ENCODE measurements at places on chromosomes 2 and 18.
A peak's percentile ranks its signal among the peaks of the same experiment; 100 is the strongest.

DNA sequence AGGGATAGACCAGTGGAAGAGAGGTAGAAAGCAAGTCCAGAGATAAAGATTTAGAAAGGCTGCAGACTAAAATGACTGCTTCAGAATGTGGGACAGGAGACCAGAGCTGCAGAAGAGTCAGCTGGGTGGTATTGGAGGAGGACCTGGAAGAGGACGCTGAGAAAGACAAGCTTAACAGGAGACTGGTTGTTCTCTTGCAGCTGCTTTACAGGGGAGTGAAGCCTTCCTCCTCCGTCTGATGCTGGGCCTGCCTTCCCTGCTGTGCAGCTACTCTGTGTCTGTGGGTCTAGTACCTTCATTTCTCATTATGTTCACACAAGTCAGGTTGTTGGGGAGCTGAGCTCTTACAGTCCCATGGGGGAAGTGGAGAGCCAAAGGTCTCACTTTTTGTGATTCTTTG is 35.7 kb downstream of the SPATS2L start:
- no peak for DNase-seq

GRCh38 chr2:109187711-109188495 is 58.9 kb downstream of the SH3RF3 start:
- no peak for DNase-seq

- no peak for DNase-seq
Measured at GRCh38 chr2:207848545-207848928, 78.8 kb upstream of the FZD5 start.

DNA sequence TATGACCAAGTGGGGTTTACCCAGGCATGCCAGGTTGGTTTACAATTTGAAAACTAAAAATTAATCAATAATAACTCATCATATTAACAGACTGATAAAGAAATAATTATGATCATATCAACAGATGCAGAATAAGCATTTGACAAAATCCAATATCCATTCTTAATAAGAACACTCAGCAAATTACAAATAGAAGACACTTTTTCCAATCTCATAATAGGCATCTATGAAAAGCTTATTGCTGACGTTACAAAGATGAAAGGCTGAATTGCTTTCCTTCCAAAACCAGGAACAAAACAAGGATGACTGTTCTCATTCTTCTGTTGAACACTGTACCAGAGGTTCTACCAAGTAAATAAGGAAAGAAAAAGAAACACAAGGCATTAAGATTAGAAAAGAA is 55.1 kb upstream of the C2orf15 start:
- DNase-seq: no peak

- no peak for DNase-seq
Measured at GRCh38 chr2:70987386-70987785, 7.3 kb downstream of the TEX261 start.

DNA sequence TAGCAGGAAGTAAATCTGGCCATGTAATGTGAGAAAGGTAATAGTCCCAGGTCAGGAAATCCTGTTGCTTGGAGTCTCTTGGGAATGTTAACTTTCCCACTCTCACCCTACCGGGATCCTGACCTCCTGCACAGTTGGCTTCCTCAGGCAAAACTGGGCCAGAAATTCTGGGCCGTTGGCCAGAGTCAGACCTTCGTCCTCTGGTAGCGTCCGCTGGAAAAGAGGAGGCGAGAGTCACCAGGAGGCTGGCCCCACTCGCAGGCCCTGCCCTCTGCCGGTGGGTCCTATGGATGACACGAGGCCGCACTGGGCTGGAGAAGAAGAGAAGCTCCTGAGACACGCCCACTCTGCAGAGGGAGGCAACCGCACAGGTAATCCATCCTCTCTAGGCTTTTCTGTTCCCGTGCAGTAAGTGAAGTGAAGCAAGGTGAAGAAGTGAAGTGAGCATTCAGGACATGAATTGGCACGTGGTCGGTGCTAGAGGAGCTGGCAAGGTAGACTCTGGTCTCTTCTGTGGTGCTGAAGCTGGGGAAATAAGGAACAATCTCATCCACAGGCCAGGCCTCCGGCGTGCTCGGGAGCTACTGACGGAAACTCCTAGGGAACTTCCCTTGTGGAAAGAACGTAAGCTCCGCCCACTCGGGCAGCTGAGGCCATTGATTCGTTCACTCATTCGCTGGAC is 182.7 kb upstream of the GLI2 start:
- peak; percentile 79 for DNase-seq

DNA sequence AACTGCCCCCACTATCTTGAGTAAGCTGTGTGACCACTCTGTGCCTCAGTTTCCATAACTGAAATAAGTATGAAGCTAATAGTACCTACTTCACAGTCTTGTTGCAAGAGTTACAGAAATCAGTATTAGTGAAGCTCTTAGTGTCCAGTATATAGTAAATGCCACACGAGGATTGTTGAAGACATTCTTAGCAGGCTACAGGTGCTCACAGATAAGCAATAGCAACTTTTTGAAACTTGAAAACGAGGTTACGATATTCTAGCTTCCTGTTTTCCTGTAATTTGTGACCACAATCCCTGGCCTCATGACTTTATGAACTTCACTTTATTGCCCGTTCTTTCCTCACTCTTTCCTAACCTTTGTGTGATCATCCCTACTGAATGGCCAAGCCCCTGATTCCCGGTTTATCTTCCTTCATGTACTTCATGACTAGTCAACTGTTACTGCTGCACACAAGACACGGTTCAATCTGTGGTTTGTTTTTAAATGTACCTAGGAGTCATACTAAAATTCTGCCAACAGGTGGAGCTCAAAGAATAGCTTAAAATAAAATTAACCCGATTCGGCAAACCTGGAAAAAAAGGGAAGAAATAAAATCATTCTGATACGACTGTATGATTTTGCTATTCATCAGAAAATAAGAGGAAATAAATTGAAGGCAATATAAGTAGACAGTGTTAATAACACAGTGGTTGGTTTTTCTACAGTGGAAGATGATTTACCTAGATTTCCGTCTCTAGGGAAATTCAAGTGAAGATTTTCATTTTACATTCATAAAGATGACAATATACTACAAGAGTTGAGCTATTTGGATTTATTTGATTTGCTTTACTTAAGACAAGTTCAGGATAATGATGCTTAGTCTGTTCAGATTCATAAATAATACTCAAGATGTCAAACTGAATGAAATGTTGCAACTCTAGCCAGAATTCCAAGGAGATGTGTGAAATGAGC is 38.1 kb upstream of the STAT1 start:
- peak; percentile 77 for DNase-seq

DNA sequence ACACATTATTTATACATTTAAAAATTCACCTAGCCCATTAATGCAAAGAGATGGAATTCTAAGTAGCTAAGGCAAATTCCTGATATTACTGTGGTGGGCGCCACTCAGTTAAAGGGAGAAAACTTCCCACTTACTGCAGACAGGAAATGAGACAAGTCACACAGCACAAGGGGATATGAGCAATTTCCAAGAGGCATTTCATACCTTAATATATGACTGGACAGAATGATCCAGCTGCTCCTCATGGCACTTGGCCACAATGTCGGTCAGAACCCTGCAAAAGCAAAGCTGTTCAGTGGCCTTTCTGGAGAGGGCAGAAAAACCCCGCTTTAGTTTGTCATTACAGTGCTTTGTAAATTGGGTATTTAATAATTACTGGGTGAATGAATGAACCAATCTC is 121.4 kb upstream of the CCDC195 start:
- peak; percentile 82 for DNase-seq

DNA sequence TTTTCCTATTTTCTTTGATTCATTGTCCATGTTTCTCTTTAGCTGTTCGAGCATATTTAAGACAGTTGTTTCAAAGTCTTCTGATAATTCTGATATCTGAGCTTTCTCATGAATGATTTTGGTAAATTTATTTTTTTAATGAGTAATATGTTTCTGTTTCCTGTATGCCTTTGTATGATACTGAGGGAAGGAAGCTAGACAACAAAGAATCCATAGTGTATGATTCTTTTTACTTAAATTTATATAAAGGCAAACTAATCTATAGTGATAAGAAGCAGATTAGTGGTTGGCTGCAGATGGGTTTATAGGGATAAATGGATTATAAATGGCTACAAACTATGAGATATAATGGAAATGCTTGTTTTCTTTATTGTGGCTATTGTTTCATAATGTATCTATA is 352.7 kb upstream of the CDH2 start:
- DNase-seq: no peak

All from ACHN (cell line).